ENCODE measurements at places on chromosomes 1 and 21.

- DNase-seq, result no peak
Observed at GRCh38 chr1:98035602-98036002, 114.8 kb upstream of the DPYD start.

- DNase-seq, result peak; percentile 28
Observed at GRCh38 chr21:33196941-33197374, 32.8 kb upstream of the IFNAR2 start.

DNA sequence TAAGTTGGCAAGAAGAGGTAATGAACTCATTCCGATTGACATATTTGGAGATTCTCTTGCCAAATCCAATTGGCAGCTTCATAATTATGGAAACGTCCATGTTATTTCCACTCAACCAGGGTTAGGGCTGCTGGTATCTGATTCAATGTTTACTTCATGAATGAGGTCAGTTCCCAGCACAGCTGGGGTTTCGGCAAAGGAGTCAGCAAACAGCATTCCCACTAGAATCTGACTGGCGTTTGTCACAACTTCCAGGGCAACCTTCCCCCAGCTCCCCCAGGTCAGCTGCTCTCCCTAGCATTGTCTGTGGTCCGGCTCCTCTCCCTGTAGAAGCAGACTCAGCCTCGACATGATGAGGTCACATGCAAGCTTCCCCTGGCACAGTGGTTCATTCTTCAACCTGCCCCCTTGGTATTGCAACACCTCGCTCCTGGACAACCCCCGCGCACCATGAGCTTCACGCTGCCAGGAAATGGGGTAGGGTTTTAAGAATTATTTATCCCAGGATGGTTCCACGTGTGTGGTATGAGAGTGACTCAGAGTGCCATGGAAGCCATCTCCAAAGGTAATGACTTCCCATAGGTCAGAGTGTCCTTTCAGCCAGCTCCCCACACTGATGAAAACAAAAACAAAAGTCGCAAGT is 100.7 kb upstream of the SLC25A33 start:
- no peak for DNase-seq

DNA sequence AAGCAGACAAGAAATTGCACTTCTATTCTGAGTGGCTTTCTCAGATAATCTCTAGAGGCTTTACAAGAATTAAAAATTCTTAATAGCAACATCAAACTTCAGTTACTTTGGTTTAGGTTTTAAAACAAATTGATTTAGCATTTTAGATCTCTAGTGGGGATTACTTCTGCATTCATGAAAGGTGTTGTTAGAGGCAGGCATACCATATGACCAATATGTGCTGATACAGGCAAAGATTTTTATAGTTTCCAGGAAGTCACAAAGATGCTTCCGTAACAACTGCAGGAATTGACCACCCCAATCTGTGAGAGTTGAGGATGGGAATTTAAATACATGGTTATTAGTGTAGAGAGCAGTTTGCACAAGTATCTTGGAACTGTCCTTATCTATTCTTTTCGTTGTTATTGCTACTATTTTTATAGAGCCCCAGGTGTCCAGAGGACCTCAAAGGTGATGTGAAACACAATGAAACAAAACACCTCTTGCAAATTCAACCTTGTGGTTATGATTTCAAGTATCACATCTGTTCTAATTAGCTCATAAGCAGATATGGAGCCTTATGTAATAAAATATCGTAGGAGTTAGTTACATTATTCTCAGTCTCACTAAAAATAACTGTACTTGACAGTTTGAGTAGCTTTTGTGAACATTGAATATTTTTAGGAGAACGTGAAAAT is 512.7 kb upstream of the ADGRL4 start:
- DNase-seq, result no peak

GRCh38 chr1:225926551-225927113 is 2.6 kb upstream of the PYCR2 start:
- no peak for DNase-seq

DNA sequence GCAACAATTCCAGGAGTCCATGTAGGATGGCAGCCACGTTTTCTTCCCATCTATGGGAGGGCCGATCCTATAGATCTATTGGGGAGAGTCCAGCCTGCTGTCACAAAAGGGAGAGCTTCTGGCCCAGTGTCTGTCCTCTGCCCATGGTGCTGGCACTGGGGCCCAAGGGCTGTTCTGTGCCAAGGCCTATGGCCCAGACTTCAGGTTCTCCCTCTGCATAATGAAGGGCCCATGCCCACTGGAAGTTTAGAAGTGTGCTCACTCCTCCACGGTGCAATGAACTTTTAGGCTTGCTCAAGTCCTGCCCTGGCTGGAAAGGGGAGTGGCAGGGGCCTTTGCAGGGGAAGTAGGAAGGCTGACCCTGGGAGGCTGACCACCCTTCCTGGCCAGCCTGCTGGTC is 44.1 kb upstream of the ATP2B4 start:
- DNase-seq, result no peak

GRCh38 chr1:186143481-186143880 is 231.6 kb downstream of the TPR start:
- no peak for DNase-seq

DNA sequence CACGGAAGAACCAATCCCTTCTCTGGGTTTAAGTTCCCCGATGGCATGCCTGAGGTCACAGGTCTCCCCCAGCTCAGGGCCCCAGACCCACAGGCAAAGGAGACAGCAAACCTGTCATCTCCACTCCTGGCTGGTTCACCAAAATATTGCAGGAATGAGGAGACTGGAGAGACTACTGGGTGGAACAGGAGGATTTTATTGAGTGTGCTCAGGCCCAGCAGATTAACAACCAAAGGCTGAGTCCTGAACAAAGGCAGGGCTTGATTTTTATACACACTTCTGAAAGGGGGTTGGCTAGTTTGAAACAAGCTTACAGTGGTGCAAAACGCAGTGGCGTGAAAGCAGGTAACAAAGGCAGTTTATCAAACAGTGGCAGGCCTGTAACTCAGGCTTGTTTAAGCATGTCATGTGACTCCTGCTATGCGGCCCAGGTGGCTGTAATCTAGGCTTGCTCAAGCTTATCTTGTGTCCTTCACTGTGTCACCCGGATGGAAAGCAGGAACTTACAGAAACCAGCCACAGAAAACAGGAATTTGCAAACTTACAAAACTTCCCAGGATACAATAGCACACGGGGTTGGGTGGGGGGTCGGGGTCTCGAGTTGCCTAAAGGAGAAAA is 27.4 kb upstream of the KCNJ15 start:
- DNase-seq, result no peak

- DNase-seq, result no peak
Observed at GRCh38 chr21:46121286-46122221, 23.6 kb downstream of the COL6A2 start.

GRCh38 chr1:11746795-11747487 is 11.0 kb downstream of the AGTRAP start:
- no peak for DNase-seq

GRCh38 chr1:65845535-65846060 is 52.9 kb downstream of the PDE4B start:
- no peak for DNase-seq

DNA sequence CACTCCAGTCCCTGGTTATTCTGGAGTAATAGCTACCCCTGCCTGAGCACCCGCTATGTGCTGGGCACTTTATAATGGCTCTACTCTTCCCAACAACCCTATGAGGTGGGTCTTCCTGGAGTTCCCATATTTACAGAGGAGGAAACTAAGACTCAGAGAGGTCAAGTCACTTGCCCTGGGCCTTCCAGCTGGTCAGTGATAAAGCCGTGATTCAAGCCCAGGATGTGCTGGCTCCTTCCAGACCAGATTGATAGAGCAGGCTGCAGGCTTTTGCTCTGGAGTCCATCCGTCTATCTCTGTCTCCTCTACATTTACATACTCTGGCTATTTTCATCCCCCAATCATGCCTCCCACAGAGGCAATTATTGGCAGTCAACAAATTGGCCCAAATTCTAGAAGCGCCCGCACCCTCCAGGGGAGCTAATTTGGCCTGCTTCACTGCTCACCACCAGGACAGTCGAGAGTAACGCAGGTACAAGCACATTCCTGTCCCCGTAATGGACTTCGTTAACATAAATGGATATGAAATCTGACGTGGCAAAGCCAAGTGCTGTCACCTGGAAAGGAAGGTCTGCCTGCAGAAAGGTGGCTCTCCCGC is 39.8 kb upstream of the SELENON start:
- no peak for DNase-seq

DNA sequence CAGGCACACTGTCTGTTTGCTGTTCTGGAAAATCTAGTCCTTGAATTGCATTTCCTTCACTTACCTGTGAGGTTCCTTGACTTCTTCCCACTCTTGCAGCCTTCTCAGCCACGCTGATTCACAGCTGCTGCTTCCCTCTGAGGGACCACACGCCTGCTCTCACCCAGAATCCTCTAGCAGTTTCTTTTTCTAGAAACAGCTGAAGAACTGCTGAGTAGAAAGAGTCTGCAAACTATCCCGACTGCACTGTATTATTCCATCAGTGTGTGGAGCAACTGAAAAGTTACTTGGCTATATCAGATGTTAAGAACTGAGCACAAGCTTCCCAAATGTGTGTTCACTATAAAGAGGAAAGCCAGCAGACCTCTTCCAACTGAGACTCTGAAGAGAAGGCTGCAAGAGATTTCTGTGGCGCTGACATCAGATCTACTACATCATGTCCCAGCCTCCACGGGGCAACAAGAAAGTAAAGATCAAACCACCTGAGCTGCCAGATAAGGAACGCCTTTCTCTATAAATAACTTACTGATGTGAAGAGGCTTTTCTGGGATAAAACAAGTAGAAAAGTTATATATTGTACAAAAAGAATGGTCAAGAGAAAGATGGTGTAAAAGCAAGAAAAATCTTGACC is 226.6 kb downstream of the RERE start:
- no peak for DNase-seq

GRCh38 chr1:206895325-206895724 is 1.9 kb upstream of the IL24 start:
- no peak for DNase-seq

All from activated CD4-positive, alpha-beta T cell treated with anti-CD3 and anti-CD28 coated beads for 24 hours (primary cell).